ENCODE measurements at places on chromosomes 1 and 21.

DNA sequence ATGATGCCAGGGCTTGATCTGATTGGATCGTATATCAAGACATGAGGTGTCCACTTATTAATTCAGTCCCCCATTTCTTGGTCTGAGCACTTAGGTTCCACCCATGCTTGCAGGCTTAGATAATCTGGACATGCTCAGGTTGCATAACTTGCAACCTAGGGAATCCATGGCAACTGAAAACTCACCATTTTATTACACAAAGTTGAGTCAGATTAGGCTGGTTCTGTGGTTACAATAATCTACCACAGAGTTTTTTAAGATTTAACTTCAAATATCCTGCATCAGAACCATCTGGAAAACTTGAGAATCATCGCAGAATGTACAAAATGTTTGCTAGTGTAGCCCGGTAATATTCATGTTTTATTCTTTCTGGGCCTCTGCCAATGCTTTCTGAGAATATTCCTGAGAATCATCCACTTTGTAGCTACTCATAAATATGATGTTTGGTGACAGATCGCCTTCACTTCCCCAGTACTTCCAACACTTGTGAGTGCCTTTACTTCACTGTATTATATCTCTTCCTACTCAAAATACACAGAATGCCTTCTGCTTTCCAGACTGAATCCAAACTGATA lies 707.2 kb upstream of the ADAMTS5 start:
- DNase-seq: no peak

DNA sequence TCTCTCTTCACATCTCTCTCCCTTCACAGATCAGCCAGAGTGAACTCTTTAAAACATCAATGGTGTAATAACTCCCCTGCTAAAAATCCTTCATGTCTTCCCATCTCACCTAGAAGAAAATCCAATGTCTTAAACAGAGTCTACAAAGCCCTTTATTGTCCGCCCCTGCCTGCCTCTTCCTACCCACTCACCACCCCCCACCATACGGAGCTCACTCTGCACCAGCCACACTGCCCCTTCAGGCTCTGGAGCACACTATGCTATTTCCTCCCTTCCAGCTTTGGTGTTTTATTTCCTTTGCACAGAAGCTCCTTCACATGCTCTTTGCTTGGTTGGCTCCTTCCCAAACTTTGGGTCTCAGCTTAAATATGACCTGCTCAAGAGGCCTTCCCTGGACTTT lies 10.2 kb downstream of the CAMK1G start:
- DNase-seq: no peak

DNA sequence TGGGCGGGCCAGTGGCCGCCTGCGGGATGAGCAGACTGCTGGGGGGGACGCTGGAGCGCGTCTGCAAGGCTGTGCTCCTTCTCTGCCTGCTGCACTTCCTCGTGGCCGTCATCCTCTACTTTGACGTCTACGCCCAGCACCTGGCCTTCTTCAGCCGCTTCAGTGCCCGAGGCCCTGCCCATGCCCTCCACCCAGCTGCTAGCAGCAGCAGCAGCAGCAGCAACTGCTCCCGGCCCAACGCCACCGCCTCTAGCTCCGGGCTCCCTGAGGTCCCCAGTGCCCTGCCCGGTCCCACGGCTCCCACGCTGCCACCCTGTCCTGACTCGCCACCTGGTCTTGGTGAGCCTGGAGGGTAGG lies 2.1 kb downstream of the B4GALT2 start:
- no peak for DNase-seq

DNA sequence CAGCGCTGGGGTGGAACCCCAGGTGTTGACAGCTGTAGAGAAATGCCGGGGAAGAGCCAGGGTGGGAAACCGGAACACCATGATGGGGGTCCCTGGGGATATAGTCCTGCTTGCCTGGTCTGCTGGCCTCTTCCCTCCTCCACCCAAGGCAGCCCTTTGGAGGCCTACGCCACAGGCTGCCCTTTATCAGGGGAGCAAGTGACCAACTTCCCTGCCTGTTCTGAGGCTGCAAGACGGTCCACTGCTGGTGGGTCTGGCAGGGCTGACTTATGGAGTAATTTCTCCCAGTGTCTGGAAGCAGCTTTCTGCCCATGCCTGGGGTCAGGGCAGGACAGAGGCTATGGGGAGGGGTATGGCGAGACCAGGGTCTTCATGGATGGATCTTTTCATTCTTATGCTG lies 50.8 kb upstream of the EDN2 start:
- no peak for DNase-seq

DNA sequence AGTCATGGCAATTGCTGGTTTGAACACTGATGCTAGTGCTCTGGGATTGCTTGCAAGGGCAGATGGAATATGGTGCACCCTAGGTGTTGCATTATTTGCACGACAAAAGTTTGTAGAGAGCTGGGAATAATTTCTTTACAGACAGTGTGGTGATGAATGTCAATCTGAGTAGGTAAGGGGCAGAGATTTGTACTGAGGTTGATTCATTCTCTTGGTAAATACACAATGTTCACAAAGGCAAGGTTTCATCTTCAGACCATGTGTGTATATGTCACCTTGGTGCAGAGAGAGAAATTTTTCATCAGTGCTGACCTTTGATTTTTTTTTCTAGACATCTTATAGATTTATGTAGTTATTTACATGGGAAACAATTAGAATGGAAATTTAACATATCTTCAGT lies 5.0 kb downstream of the PTPRC start:
- DNase-seq: no peak

GRCh38 chr1:22290157-22290556 lies 147.3 kb upstream of the WNT4 start:
- no peak for DNase-seq

GRCh38 chr21:14581902-14582457 lies 35.9 kb upstream of the SAMSN1 start:
- DNase-seq: no peak

DNA sequence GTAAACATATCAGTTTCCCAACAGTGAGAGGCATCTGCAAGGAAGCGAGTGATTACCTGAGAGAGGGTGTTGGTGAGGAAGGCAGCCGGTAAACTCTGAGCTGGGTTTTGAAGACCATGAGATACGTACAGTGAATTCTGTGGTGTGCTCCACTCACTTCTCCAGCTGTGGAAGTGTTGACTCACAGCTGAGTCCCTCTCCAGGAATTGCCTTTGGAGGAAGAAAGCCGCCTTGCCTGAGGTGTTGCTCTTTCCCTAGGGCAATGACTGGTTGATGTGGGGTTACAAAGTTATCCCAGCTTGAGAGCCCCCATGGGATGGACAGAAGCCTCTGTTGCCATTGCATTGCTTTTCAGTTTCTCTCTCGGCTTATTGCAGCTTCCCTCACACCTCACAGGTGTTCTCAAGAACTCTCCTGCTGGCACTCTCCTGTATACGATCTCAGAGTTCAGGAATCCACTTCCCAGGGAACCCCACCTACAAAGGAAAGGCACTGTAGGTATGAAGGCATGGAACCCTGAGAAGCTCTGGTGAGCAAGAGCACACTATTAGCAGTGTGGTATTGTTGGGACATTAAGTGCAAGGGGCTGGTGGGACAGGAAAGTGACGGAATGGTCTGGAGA lies 10.8 kb downstream of the NHLH1 start:
- no peak for DNase-seq

GRCh38 chr1:36176106-36176949 lies 20.4 kb downstream of the MAP7D1 start:
- DNase-seq: no peak

DNA sequence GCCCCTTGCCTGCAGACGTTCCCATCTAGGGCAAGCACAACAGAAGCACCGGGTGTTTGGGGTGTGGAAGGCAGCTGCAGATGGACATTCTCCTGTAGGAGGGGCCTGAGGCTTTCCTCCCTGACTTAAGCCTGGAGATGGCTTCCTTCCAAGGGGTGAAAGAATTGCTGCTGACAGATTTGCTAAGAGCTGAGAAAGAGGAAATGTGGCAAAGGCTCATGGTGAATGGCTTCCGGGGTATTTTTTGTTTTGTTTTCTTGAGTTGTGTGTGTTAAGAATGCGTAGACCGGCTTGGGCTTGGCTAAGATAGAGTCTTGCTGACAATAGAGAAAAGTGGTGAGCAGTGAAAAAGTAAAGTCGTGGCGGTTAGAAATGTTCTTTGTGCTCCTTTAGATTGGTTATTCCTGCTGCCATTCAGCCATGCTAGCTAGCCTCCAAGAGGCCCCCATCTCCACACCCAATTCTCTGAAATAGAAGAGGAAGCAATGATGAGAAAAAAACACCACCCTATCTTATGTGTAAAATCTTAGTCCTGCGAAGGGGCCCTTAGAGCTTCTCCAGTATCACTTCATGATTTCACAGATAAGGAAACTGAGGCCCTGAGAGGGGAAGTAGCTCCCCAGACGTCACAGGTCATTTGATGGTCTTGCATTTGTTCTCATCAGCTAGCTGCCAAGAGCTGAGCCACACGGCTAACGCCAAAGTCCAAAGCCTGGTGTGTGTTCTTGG lies 36.9 kb downstream of the EIF2D start:
- DNase-seq: no peak

GRCh38 chr1:164689672-164690511 lies 130.9 kb downstream of the PBX1 start:
- DNase-seq: no peak

DNA sequence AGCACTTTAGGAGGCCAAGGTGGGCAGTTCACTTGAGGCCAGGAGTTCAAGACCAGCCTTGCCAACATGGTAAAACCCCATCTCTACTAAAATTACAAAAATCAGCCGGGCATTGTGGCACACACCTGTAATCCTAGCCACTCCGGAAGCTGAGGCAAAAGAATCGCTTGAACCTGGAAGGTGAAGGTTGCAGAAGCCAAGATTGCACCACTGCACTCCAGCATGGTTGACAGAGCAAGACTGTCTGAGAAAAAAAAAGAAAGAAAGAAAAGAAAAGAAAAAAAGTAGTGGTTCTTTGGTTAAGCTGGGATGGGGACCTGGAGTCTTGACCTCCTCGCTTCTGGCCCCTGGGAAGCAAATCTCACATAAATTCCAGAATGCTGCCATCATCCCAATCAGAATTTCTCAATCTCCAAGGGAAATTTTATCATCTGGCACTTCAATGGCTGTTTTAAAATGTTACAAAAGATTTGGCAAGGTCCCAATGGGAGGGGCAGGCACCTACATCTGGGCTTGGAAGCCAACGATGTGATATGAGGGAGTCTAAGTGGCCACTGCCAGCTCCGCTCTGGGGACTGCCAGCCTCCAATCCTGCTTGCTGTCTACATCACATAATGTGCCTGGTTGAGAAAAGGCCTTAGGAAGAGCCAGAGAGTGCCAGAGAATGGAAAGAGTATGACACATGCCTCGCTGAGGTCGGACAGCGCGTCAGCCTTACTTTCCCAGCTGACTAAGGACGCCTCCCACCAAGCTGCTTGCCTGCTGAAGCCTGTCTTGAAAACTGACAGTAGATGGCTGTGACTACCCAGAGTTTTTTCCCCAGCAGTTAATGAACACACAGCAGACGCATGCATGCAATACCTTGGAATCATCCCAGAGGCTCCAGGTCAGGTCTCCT lies 42.1 kb upstream of the SRP9 start:
- DNase-seq: no peak

DNA sequence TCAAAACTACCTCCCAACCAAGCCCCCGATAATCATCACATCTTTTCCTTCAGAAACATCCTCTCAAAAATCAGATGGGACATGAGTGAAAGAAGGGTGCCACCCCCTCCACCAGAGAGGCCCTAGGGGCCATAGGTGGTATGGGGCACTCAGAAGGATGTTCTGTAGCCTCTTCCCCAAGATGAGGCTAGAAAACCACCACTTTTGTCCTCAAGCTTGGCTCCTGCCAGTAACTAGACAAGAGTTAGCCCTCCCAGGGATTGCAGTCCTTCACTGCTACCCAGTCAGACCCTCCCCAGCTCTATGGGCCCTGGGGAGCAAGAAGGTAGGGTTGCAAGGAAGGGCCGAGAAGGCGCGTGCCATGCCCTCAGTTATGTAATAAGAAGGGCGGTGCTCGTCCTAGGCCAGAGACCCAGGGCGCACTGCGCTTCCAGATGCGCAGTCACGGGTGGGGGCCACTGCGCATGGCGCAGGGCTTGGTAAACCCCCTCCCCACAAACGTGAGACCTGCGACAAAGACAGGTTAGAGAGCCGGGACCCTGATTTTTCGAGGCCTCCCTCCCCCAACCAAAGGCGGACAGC lies 69.7 kb downstream of the CD46 start:
- no peak for DNase-seq

- no peak for DNase-seq
Measured at GRCh38 chr1:234776876-234777855, 167.2 kb upstream of the IRF2BP2 start.

- no peak for DNase-seq
Measured at GRCh38 chr1:191620883-191621282, 537.4 kb upstream of the RGS18 start.

- no peak for DNase-seq
Measured at GRCh38 chr1:51578383-51579109, 38.3 kb upstream of the OSBPL9 start.

GRCh38 chr1:234769986-234770795 lies 160.2 kb upstream of the IRF2BP2 start:
- DNase-seq: no peak

DNA sequence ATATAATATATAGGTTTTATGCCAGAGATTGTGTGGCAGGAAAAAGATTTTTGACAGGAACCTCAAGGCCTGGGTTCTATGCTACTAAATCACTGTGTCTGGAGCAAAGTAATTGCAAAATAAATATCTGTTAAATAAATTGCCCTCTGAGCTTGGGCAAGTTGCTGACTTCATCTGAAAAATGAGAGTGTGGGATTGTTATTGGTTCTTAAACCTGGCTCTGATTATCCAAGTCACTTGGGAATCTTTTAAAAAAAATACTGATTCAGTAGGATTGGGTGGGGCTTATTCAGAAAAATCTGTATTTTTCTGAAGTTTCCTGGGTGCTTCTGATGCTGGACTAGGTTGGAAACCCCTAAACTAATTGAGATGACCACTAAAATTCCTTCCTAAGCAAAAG lies 174.1 kb upstream of the SGIP1 start:
- DNase-seq: no peak

DNA sequence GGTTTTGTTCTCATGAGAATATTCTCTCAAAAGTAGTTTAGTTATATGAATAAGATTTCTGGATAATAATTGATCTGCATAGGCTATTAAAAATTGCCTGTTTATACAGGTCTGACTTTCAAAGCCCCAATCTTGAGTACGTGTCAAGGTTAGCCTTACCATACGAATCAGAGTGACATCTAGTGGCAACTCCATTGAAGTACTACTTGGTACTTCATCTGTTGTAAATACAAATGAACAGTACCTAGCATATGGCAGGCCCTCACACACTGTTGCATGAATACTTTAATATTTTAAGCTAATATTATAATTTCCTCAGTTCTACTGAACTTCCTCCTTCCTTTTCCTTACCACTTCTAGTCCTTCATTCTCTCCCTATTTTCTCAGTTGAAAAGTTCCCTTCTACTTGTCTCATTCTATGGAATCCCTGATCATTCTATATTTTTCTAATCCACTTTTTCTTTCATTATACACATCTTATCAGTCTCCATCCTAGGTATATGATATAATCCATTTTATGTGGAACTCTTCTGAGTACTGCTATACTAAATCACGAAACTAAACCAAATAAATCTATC lies 101.2 kb downstream of the AKT3 start:
- DNase-seq: no peak

GRCh38 chr1:186967656-186968394 lies 139.1 kb downstream of the PLA2G4A start:
- DNase-seq: no peak
